T-helper 22 cell (primary cell): ENCODE measurements at places on chromosomes 5 and 9.

DNA sequence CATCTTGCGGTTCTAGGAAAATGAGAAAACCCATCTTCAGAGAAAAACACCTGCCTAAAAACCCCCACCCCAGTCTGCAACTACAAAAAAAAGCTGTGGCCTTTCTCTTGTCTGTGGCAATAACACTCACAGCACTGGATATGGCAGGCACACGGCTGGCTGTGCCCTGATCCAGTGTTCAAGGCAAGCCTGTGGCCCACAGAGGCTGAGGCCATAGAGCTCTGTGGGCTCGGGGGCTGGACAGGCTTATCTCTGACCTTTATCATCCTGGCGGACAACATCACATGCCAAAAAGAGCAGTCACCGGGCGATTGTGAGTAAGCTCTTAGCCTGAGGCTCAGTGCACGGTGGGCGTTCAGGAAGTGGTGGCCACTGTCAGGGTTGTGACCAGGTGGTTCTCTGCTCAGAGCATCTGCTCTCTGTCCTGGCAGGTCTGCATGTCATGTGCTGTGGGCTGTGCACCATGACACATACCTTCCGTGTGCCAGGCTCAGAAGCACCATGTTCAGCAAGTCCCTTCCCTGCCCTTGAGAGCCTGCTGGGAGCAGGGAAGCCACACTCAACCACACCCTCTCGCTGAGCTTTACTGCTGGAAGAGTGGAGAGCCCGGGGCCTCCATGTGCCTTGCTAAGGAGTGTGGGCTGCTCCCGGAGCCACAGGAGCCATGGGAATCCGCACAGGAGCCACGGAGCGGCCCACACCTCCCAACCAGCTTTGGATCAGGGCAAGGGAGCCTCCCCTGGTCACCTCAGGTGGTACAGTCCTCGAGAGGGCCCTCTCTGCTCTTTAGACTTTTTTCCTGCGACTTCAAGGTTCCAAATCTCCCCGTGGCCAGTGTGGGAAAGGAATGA lies 34.6 kb upstream of the WDR38 start:
- DNase-seq: no peak

- no peak for DNase-seq
Observed at GRCh38 chr5:177040814-177041420, 18.4 kb downstream of the ZNF346 start.

DNA sequence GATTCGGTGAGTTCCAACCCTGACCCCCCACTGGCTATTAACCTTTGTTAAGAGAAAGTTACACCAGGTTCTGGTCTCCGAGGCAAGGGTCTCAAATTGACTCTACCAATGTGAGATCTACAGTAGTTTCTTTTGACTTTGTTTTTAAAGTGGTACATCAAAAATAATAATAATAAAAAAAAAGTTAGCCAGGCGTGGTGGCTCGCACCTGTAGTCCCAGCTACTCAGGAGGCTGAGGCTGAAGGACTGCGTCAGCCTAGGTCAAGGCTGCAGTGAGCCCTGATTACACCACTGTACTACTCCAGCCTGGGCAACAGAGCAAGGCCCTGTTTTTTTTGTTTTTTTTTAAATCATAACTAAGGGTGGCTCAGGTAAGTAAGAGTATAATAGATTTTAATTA lies 1.0 kb upstream of the KLF9 start:
- no peak for DNase-seq

DNA sequence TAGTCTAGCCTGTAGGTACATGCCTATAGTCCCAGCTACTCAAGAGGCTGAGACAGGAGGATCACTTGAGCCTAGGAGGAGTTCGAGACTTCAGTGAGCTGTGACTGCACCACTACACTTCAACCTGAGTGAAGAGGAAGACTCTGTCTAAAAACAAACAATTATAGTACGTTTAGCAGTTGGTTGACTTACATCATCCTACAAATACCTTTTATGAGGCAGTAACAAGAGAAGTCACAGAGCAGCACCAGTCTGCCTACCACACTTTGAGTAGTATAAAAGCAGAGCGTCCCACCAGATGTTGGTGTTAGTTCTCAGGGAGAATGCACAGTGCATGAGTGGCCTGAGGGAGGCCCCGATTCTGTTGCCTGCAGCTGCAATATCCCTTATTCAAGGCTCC lies 16.1 kb downstream of the ZFR start:
- no peak for DNase-seq

DNA sequence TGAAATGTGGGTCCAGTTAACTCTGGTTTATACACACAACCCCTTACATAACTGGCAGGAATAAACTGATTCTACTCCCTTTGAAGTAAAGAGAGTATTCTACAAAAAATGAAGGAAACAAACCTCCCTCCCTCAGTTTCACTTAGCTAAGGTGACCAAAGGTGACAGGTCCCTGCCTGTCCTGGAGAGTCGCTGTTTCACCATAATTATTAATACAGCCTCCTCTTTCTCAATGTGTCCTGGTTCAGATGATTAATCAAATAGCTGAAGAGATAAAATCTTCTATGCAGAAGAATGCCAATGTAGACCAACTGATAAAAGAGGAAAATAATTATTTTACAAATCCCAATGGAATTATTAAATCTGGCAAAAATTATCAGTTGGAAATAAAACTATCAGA lies 163.7 kb upstream of the GNA14 start:
- no peak for DNase-seq

- no peak for DNase-seq
Observed at GRCh38 chr5:169195601-169196000, 105.3 kb downstream of the SLIT3 start.

DNA sequence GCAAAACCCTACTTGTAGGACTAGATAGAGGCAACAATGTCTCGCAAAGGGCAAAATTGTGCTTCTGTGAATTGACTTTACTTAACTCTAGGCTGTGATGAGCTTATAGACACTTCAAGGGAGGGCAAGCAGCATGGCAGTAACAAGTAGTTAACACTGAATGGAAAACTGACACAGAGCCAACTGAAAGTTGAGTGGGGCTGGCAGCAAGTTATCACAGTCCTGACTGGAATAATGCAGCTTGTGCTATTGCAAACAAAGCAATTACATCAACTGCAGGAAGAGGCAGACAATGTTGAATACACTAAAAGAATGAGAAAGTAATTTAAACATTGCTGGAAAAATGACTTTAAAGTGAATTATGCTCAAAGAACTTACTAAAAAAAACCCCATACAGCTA lies 62.2 kb downstream of the RNF38 start:
- DNase-seq: no peak

DNA sequence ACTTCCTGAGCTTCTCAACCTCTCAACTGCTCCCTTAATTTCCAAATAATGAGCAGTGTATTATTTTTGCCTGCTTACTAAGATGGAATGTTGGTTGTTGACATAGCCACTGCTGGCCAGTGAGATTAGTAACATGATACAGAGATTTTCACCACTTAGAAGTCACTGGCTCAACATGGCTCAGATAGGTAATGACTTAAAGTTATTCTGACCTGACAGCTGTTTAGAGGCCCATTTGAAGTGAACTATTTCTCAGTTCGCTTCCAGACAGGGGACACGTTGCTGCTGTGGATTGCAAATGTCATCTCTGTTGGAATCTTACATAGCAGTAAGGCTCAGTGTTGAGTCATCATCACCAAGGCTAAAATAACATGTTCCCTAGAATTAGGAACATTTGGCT lies 490.2 kb downstream of the TLE4 start:
- no peak for DNase-seq

DNA sequence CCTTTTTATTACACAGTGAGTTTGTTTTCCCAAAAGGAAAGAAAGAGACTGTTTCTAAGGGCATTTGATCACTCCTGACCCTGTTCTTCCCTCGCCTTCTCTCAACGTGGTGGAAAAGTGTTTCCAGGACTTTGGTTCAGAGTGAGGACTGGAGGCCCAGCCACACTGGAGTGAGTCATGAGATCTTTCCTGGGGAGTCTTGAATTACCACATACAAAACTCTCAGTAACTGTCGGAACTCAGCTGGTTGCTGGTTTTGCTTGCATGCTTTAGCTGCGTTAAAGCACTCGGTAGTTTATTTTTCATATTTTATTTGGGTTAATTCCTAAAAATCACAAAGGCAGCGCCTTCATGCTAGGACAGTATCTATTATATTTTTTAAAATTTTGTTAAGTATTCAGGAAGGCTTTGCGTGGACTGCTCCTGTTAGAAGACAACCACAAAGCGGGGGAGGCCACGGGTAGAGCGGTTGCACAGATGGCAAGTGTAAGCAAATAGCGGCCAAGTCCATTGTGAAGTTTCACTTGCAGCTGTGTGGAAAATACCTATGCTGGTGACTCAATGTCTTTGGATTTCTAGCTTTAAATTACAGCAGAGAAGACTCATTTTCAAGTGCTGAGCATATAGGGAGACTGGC lies 77.7 kb downstream of the ARSB start:
- no peak for DNase-seq

GRCh38 chr9:18888290-18888689 lies 144.7 kb downstream of the SAXO1 start:
- no peak for DNase-seq

DNA sequence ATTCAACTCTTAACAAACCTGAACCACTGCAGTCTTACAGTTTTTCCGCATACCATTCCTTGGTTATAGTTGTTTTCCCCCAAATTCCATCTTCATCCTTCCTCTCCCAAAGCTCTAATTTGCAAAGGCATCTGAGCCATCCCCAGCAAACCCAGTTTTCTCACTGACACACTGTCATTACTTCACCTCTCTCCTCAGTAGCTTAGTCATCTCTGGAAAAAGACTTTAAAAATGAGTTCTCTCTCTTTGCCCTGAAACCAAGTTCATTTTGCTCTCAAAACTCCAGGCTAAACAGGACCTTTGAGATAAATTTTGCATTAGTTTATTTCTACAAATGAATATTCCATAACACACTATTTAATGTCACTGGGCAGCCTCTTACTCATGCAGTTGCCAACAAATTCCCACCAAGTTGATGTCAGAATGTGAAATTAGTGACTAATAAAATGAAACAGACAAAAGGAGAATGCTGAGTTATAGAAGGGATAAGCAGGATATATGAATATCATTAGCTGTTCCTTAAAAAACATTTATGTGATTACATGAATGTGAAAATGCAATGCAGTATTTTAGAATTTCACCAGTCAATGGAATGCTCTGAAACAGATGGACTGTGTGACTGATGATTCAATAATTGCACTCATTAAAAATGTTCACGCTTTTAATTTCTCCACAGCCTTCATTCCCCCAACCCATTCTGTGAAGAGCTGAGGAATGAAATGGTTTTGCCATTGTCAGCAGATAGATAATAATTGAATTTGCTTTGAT lies 107.4 kb upstream of the DMAC1 start:
- DNase-seq: no peak

DNA sequence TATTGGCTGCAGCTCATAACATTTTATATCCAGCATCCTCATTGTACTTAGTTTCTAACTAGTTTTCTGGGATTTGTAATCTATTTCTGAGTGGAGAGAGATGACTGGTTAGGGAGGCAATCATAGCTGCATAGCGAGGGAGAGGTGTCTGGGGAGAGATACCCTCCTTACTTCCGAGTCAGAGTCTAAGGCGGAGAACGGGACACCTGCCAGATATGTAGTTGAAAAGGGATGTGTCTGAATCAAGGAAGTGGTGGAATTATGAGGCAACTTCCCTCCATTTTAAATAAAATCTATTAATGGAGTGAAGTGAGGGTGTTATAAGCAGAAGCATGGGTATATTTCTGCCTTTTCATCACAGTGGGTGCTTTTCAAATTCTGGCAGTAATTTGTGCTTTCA lies 126.5 kb downstream of the MAST4 start:
- no peak for DNase-seq
